ENCODE measurements at places on chromosomes 11 and 22.
A peak's percentile ranks its signal among the peaks of the same experiment; 100 is the strongest.

GRCh38 chr11:96365493-96365892, 22.5 kb upstream of the MAML2 start:
- no peak for DNase-seq

GRCh38 chr22:22079404-22080148, 97.0 kb upstream of the TOP3B start:
- DNase-seq = no peak

DNA sequence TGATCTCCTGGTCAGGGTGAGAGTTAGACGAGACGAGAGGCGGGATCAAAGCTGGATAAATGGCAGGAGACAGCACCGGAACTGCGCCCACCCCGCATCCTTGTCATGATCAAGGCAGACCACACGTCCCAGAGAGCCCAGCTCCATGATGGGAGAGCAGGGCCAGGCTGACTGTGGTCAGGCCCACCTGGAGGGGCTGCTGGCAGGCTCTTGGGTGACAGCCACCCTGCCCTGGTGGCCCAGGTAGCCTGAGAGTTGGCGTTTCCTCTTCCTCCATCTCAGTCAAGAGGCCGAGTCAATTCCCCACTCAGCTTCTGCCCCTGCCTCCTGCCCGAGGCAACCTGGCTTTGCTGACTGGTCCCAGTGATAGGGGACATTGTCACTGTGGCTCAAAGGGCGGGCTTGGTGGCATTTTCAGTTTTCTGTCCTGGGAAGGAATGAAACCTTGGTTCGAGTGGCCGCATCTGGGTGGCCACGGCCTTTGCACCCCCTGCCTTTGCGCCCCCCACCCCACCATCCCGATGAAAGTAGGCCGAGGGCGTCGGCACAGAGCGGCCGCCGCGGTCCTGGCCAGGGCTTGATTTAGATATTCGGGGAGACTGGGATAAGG, 60.8 kb upstream of the PPARA start:
- peak; percentile 17 for DNase-seq

GRCh38 chr11:35322318-35322979, 96.9 kb downstream of the SLC1A2 start:
- no peak for DNase-seq

DNA sequence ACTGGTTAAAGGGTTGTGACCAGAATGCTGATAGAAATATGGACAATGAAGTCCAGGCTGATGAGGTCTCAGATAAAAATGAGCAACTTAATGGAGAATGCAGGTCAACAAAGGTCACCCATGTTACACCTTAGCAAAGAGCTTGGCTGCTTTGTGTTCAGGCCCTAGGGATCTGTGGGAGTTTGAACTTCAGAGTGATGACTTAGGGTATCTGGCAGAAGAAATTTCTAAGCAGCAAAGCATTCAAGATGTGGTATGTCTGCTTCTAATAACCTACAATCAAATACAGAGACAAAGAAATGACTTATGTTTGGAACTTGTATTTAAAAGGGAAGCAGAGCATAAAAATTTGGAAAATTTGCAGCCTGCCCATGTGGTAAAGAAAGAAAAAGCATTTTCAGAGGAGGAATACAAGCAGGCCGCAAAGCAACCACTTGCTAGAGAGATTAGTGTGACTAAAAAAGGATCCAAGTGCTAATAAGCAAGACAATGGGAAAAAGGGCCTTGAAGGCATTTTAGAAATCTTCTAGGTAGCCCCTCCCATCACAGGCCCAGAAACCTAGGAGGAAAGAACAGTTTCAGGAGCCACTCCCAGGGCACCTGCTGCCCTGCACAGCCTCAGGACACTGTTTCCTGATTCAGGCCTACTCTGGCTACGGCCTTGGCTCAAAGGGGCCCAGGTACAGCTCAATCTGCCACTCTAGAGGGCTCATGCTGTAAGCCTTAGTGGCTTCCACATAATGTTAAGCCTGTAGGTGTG, 41.3 kb downstream of the TNKS1BP1 start:
- no peak for DNase-seq

GRCh38 chr22:37752189-37753087, 55.3 kb upstream of the GCAT start:
- peak; percentile 69 for DNase-seq

DNA sequence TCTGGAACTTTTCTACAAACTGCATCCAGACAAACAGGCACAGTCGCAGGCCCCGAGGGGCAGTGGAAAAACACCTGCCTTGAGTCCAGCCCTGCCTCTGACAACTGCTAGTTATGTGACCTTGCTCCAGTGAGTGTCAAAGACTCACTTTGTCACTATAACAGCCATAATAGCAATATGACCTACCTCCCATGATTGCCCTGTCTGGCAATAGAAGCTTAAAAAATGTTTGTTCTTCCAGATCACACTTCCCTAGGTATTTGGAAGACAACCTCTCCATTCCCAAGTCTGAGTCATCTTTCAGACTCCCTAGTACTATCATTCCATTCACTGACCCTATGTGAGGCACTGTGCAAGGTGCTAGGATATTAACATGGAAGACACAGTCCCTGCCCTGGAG, 74.5 kb downstream of the RPL27A start:
- peak; percentile 25 for DNase-seq

DNA sequence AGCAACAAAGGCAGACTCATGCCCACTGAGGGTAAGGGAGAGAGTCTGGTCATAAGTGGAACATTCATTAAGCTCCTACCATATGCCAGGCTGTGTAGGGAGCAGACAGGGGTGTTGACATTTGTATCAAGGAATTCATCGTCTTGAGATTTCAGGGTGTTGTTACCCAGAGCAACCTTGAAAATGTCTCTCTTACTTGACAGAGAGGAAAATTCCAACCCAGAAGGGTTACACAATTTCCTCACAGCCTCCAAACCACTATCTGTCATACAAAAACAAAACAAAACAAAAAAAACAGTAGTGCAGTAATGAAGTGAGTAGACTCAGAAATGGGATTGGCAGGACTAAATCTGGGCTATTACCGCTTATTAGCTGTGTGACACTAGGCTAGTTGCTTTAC, 113.2 kb downstream of the MIAT start:
- no peak for DNase-seq

DNA sequence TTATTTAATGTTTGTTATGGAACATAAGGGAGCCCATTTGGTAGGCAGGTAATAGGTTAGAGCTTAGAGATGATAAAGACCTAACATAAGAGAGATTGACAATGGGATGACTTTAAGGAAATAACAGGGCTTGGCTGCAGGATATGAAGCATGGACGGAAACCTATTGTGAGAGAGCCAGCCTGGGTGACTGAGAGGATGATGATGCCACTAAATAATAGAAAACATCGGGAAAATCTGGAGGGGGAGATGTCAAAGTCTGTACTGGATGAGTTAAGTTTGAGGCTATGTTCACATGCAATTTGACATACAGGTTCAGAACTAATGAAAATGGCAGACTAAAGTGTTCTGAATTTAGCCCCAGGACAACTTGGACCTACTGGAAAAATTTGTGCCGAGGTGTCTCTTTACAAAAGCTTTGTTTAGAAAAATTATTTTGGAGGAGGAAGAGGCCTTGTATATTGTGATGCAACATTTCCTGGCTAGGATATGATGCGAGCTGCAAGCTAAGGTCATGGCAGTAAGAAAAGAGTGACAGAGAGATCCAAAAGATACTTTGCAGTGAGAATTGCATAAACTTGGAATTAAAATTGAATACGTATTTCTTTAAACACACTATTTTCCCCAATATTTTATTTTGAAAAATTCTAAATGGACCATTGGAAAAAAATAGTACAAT, 339.3 kb upstream of the PLET1 start:
- DNase-seq = no peak

GRCh38 chr11:106152824-106153223, 75.4 kb downstream of the AASDHPPT start:
- no peak for DNase-seq

DNA sequence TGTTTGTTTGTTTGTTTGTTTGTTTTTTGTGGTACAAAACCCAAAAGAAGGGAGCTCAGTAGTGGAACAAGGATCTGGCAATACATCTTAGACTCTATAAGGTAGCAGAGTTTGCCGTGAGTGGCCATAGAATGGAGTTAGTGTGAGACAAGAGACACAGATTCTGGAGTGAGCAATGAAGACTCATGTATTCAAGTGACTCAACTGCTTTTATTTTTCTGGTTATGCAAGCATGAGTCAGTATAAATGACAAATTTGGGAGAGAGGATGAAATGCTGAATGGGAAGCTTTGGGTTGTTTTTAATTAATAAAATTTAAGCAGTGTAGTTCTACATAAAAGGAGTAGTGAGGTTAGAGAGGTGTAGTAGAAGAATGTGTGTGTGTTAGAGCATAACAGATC, 143.6 kb upstream of the ANO5 start:
- DNase-seq = no peak

DNA sequence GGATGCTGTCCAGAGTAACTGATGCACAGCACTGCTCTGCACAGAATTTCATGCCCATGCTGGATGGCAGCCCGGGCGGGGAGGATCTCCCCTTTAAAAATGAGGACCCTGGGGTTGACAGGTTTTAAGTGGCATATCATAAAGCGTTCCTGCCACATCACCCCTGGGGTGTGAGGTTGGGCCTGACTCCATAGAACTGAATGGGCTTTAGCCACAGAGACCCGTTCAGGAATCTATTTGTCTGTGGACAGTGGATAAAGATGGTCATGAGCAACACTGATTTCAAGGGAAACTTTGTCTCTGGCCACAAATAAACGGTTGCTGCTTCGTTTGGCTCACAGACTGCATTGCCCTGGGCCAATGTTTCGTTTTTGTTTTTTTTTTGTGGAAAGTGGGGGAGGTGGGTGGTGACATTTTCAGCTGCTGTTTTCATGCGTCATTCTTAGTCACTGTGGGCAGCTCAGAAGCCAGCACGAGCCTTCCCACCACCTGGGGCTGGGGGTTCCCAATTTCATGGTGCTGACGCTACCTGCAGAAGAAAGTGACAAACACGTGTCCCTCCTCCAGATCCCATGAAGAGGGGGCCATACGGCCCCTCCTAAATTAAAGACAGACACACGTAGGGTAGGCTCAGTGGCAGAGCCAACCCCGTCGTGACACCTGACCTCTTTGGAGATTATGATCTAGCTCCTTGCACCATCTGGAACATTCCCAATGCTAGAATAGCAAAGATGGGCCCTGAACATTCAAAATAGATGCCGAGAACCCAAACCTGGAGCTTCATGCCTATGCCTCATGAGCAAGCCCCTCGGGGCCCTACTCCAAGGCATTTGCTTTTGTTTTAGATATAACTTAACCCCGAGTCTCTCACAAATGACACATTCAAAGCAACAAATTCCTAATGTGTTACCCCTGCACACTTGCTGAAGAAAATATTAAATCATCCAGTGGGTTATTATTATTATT, 54.8 kb upstream of the PHF21B start:
- no peak for DNase-seq

GRCh38 chr11:82176365-82176764, 557.3 kb downstream of the FAM181B start:
- DNase-seq = no peak

- no peak for DNase-seq
Observed at GRCh38 chr11:29676993-29677392, 339.8 kb downstream of the KCNA4 start.

GRCh38 chr22:18935889-18936529, at the start of gene PRODH:
Gene PRODH, minus strand, starts transcription at chr22:18936293. Its CDS starts 6 bp downstream, at chr22:18936287.
- DNase-seq = no peak

DNA sequence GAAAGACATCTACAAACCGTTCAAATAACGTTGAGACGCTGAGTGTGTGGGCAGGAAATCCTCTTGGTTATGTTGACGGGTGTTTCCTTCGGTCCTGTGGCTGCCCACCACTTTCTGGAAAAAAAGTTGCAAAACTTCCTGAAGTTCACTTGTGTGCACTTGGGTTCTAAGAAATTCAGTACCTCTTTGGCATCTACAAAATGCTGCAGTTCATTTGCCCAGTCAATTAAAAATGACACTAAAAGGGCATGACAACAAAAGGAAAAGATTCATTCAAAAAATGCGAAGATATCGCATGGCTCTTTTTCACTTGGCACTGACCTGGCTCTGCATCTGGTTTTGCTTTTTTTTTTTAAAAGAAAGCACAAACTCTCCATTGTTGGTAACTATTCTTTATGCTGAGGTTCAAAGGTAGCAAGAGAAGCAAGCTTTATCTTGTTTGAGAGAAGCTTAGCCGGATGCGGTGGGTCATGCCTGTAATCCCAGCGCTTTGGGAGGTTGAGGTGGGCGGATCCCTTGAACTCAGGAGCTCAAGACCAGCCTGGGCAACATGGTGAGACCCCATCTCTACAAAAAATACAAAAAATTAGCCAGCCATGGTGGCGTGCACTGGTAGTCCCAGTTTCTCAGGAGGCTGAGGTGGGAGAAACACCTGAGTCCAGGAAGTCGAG, 10.6 kb upstream of the XBP1 start:
- peak; percentile 30 for DNase-seq

DNA sequence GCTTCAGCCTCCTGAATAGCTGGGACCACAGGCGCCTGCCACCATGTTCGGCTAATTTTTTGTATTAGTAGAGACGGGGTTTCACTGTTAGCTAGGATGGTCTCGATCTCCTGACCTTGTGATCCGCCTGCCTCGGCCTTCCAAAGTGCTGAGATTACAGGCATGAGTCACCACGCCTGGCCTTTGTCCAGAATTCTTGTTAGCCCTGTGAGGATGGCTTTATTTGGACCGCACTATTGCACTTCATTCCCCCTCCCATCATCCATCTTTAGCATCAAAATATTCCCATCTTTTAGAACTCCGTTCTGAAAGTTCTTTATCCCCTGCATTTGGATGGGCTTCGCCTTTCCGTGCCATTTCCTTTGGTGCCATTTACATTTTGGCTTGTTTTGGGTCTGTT, 2.6 kb downstream of the SAMM50 start:
- DNase-seq = no peak

DNA sequence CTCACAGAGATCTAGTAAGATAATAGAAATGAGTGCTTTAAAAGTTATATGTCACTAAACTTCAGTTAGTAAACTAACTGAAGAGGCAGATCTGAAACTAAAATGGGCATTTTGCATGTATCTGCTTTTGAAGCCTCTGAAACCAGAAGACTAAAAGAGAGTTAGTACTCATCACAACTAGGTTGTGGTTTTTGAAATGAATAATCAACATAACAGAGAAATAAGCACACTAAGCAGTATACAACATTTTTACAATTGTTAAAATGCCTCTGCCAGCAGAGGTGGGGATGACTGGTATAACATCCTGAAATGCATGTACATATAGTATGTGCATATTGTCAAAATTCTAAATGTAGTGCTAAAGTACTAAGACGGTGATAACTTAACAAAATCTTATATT, 564.5 kb downstream of the DLG2 start:
- no peak for DNase-seq

DNA sequence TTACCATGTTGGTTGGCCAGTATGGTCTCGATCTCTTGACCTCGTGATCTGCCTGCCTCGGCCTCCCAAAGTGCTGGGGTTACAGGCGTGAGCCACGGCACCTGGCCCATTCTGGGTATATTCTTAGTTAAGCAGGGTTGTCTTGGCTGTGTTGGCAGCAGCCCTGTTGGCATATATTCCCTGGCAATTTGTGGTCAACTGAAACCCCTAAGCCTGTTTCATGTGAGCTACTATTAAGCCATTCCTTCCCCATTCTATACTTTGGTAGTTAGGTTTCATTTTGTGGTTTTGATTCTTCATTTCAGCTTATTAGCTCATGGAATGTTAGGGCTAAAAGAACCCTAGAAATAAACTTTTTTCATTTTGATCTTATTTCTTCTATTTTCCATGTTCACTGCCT, 22.2 kb upstream of the IL18BP start:
- DNase-seq = no peak

GRCh38 chr22:32701034-32701433, 100.5 kb upstream of the TIMP3 start:
- DNase-seq = no peak

- no peak for DNase-seq
Observed at GRCh38 chr11:10584071-10584501, 15.6 kb upstream of the LYVE1 start.

- no peak for DNase-seq
Observed at GRCh38 chr11:19777039-19777376, 64.4 kb downstream of the NAV2 start.
